ENCODE measurements at places on chromosomes 7 and 10.

GRCh38 chr7:42976371-42976770 lies 44.2 kb downstream of the MRPL32 start:
- no peak for DNase-seq

DNA sequence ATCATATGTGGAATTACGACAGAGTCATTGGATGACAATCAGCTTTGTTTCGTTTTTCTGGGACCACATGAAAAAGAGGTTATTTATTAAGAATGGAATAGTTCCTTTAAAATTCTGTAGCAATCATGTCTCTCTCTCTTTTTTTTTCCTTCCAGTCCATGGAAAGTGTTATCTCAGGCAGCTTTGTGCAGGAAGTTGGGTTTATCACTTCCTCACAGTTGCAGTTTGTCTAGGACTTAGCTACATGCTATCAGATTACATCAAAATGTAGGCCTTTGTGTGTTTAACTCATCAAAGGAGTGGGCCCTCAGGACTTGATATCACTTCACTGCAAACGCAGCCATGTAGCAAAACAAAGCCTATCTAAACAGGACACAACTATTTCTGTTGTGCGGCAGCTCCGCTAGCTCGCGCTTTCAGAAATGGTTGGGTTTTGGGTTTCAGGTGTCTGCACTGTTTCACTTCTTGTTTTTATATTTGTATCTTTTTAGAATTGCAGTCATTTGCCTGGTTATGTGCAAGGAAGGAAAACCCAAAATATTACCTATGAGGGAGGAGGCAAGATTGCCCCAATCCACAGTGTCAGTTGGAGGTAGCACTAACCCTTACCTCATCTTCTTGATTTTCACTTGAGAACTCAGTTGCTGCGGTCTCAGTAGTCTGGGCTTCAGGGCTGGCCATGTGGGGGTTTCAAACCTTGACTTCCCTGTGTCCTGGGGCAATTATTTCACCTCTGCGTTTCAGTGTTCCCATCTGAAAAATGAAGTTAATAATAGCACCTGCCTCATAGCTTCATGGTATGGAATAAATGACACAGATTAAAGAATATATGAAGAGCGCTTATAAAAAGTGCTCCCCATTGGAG lies 66.7 kb downstream of the HHEX start:
- no peak for DNase-seq

- peak; percentile 57 for DNase-seq
Observed at GRCh38 chr7:20083781-20084180, 133.4 kb downstream of the MACC1 start.

- peak; percentile 57 for DNase-seq
Observed at GRCh38 chr10:43598446-43598845, 7.8 kb upstream of the ZNF485 start.

- DNase-seq: no peak
Observed at GRCh38 chr7:40918701-40919271, 784.0 kb downstream of the SUGCT start.

DNA sequence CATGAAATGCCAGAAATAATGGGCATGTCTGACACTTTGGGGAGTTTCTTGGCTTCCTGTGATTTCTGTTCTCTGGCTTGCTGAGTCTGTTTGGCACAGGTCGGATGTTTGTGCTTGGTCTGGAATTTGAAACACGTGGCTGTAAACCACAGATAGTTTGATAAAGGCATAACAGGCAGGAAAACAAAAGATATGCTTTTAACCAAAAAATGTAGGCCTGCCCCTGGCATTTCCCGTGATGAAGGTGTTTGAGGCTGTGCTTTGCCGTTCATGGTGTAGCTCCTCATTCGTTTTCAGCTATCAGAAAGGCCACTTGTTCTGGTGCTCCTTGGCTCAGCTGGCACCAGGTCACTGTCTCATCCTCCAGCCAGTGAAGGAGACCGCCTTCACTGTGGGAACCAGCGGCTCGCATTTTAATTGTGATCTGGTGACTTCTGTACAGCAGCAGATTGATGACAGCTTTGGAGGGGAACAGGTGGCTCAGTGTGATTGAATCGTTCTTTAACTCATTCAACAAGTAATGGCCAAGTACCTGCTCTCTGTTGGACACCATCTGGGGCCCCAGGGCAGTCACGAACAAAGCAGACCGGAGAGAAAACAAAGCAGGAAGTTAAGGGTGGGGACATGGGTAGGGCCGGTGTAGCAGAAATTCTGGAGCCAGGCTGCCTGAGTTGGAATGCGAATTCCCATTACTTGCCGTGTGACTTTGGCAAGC lies 111.5 kb downstream of the CCNY start:
- peak; percentile 66 for DNase-seq

- DNase-seq: peak; percentile 39
Observed at GRCh38 chr10:1364151-1364910, 308.1 kb downstream of the WDR37 start.

GRCh38 chr7:71251706-71252105 lies 119.8 kb downstream of the GALNT17 start:
- DNase-seq: no peak

- DNase-seq: no peak
Observed at GRCh38 chr7:284762-285722, 4.9 kb upstream of the FOXL3 start.

DNA sequence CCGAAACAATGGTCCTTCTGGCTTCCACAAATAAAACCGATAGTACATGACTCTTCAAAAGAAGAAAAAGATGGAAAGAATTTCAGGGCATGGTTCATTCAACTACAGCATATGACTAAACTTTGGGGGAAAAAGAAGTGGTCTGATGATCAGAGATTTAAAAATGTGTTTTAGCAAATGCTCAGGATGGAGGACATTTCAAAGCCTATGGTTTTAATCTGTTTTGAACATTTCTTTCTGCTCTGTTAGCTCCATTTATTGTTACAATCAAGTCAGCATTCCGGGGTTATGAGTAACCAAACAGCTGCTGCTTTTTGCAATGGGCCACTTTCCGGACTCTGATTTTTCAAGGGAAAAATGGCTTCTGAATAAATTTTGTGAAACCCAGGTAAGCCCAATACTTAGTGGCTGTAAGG lies 142.4 kb downstream of the CUBN start:
- no peak for DNase-seq

DNA sequence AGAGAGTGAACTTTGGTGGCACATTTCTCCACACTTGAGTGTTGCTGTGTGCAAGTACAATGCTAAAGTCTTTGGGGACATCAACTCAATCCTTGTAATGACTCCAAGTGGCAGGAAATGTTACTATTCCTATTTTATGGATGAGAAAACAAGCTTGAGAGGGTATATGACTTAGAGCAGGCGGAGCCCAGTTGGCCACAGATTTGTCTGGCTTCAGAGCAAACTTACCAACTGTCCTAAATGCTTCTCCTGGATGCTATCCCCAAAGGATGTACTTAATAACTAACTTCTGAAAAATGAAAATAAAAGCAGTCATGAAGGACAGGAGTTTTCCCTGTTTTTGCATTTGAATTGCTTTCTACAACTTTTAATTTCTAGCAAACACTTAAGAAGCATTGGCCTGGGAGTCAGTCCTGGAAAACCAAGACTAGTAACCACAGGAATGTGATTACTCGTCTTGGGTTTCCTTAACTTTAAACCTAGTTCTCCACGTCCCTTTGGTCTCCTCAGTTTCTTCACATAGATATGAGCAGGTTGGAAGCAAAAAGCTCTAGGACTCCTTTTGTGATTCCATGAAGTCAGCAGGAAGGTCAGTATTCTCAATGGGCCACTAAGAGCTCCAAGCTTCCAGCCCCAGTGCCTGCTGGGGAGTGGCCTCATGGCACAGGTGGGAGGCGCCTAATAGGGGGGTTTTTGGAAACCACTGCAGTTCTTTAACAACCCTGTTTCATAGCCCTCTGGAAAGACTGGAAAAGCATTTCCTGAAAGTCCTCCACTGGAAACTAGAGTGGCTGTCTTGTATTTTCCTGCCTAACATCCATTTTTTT lies 140.8 kb downstream of the GLCCI1 start:
- no peak for DNase-seq

DNA sequence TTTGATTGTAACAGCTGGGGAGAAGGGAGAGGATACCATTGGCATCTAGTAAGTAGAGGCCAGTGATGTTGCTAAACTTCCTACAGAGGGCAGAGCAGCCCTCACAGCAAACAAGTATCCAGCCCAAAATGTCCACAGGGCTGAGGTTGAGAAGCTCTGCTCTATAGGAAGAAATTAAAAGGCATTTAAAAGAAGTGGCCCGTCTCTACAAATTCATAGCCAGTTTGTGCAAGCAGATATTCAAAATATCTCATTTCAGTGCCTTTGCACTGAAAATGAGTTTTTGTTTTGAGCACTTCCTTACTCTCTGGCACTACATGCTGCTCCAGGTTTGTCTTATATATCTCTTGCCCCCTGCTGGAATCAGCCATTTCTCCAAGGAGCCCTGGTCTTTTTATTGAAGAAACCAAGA lies 330.0 kb downstream of the BBS9 start:
- DNase-seq: no peak
